Esophagus squamous epithelium (tissue), 5 donors: ENCODE measurements at places on chromosomes 7 and 10.

DNA sequence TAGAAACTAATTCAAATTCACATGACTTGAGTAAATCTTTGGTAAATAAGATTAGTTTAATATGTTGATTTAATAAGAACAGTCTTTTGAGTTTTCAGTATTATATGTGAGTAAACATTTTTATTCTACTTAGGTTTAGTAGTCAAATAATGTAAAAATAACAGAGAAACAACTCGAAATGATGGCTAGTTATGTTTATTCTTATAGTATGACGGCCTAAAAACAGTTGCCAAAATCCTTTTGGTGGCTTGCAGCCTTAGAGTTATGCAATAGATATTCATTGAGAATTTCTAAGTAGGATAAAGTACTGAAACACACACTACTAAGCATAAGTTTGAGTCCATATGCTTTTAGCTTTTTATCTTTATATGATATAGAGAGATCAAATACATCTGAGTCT is 184.8 kb downstream of the GNAI1 start:
- H3K27me3 ChIP-seq = no peaks in the 10 kb centered on the region
- DNase-seq = no peak
- no peak overlapping the region for H3K27ac ChIP-seq
- H3K4me1 ChIP-seq = no peaks in the 10 kb centered on the region
- no peaks in the 10 kb centered on the region for H3K36me3 ChIP-seq
- no peak overlapping the region for H3K4me3 ChIP-seq

DNA sequence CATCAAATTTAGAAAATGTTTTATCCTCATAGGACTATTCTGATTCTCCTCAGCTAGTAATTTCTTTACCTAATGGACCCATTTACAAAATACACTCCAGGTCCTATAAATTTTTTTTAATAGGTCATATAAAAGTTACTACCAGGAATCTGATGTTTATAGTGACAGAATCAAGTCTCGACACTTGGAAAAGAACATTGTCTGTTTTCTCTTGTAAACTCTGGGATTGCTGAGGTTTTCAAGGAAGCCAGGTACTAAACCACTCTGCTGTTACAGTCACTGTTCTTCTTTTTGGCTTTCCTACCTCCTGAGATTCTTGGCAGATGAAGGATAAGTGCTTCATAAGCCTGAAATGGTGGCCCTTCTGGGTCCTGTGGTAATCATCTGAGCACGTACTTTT is 493.1 kb downstream of the AUTS2 start:
- no peak overlapping the region for H3K27ac ChIP-seq
- no peaks in the 10 kb centered on the region for H3K36me3 ChIP-seq
- no peak overlapping the region for H3K4me3 ChIP-seq
- no peaks in the 10 kb centered on the region for H3K27me3 ChIP-seq

DNA sequence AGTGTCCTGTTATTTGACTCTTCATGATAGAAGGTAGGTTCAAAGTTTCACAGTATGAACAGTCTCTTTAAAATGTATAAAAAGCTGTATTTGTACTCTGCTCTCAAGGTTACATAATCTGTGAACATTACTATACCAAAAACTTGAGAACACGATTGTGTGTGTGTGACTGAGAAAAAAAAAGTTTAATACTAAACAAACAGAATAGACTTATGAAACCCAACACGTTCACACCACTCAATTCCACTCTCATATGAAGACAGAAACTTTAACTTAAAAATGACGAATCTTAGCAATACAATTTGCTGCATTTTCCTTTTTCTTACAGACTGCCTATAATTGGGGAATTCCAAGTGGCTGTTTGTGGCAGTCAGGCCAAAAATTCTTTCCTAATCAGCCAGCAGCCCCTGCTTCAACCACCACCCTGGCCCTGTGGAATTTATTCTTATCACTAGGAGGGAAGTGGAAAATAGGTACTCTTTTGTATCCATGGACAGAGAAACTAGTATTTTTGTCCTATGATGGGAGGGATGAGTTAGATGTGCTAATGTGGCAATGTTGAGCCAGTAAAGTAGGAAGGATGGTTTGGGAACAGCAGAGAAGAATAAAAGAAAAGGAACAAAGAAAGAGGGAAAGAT is 42.8 kb downstream of the MINDY3 start:
- H3K4me3 ChIP-seq = no peak overlapping the region
- no peaks in the 10 kb centered on the region for H3K36me3 ChIP-seq
- no peak overlapping the region for H3K27ac ChIP-seq
- H3K27me3 ChIP-seq = no peaks in the 10 kb centered on the region
- DNase-seq = no peak

GRCh38 chr7:56121440-56121839 is 5.2 kb upstream of the NUPR2 start:
- no peaks in the 10 kb centered on the region for H3K36me3 ChIP-seq
- no peak overlapping the region for H3K27ac ChIP-seq
- peaks cover under 1% of the 10 kb centered on the region for H3K4me1 ChIP-seq
- no peak overlapping the region for H3K4me3 ChIP-seq
- H3K27me3 ChIP-seq = no peaks in the 10 kb centered on the region

- H3K4me3 ChIP-seq = no peak overlapping the region
- no peak for DNase-seq
- no peaks in the 10 kb centered on the region for H3K27me3 ChIP-seq
These were observed 81.6 kb downstream of the UNCX start for GRCh38 chr7:1314021-1314907.

GRCh38 chr7:138727336-138728099 is 26.4 kb upstream of the SVOPL start:
- H3K4me1 ChIP-seq = no peaks in the 10 kb centered on the region
- no peak overlapping the region for H3K4me3 ChIP-seq
- no peak for DNase-seq
- peak overlapping the region; percentile 35 for H3K27ac ChIP-seq
- no peaks in the 10 kb centered on the region for H3K36me3 ChIP-seq
- no peaks in the 10 kb centered on the region for H3K27me3 ChIP-seq

DNA sequence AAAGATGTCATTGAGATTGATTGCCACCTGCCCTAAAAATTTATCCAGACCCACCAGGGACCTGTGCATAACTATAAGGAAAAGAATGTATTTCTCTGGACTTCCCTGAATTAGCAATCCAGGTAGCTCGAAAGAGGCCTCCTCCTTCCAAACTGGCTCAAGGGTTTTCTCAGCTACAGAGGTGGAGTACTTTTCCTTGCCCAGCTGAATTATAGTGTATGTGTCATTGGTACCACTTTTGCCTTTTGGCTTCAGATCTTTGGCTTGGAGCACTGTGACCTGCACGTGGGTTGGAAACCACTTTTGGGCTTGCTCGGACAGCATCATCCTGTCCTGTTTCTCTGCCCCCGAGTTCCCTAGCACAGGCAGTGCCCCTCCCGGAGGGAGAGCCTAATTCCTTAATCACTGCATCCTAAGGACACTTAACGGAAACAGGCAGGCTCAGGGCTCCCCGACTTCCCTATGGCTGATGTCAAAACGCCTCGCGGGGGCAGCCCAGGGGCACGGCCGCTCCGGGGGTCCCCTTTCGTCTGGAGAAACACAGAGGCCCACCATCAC is 825 bp downstream of the RAB11FIP2 start:
- H3K4me3 ChIP-seq = peak overlapping the region; percentile 64
- H3K4me1 ChIP-seq = no peaks in the 10 kb centered on the region
- H3K27ac ChIP-seq = peak overlapping the region; percentile 95
- no peaks in the 10 kb centered on the region for H3K27me3 ChIP-seq

DNA sequence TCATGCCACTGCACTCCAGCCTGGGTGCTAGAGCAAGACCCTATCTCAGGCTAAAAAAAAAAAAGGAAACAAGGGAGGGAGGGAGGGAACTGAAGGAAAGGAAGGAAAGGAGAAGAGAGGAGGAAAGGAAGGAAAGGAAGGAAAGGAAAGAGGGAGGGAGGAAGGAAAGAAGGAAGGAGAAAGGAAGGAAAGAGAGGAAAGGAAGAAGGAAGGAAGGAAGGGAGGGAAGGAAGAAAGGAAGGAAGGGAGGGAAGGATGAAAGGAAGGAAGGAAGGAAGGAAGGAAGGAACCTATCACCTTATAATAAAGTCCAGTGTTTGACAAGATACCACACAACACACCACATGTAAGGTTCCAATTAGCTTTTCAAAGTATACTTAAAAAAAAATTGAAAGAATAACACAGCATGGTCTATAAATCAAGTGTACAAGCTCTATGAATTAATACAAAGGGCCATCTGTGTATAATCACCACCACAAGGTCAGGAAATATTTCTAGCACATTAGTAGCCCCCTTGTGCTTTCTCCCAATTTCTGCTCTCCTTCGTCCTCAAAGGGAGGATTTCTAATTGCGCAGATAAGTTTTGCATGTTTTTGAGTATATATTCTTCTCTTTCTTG is 26.4 kb downstream of the RNF216 start:
- peaks cover 16% of the 10 kb centered on the region for H3K36me3 ChIP-seq
- no peak for DNase-seq
- H3K4me1 ChIP-seq = no peaks in the 10 kb centered on the region
- H3K27me3 ChIP-seq = no peaks in the 10 kb centered on the region
- no peak overlapping the region for H3K27ac ChIP-seq

GRCh38 chr7:28389504-28390395 is 22.6 kb upstream of the CREB5 start:
- H3K27ac ChIP-seq = peak overlapping the region; percentile 31
- H3K36me3 ChIP-seq = no peaks in the 10 kb centered on the region
- DNase-seq = no peak
- no peaks in the 10 kb centered on the region for H3K27me3 ChIP-seq
- H3K4me3 ChIP-seq = peak overlapping the region; percentile 46

- H3K4me3 ChIP-seq = no peak overlapping the region
- no peaks in the 10 kb centered on the region for H3K27me3 ChIP-seq
- peaks cover 14% of the 10 kb centered on the region for H3K36me3 ChIP-seq
- DNase-seq = no peak
These were observed 34.6 kb downstream of the TRIM8 start for GRCh38 chr10:102678842-102679289.

- H3K27me3 ChIP-seq = no peaks in the 10 kb centered on the region
- H3K27ac ChIP-seq = no peak overlapping the region
- DNase-seq = no peak
- H3K36me3 ChIP-seq = no peaks in the 10 kb centered on the region
These were observed 85.5 kb downstream of the SEMA3D start for GRCh38 chr7:85101347-85101746.

- peak overlapping the region; percentile 71 for H3K4me3 ChIP-seq
- H3K27me3 ChIP-seq = peaks cover 7% of the 10 kb centered on the region
- no peaks in the 10 kb centered on the region for H3K36me3 ChIP-seq
- no peak overlapping the region for H3K27ac ChIP-seq
These were observed 4.8 kb downstream of the ELOVL3 start for GRCh38 chr10:102230861-102231356.

DNA sequence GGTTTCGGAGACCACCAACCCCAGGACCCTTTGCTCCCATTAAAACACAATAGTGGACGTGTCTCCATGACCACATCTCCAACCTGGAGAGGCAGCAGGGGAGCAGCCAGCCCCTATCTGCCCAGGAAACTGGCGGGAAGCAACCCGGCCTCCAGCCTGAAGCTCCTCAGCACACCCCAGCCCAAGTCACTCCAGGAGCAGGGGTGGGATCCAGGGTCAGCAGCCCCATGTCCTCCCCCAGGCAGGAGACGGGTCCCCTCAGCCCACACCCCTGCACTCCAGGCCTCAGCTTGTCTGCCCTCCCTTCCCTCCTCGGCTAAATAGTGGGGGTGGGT is 601 bp downstream of the ADAM8 start:
- DNase-seq = no peak
- H3K4me3 ChIP-seq = peak overlapping the region; percentile 25
- H3K36me3 ChIP-seq = no peaks in the 10 kb centered on the region
- H3K27me3 ChIP-seq = peaks cover 39% of the 10 kb centered on the region

DNA sequence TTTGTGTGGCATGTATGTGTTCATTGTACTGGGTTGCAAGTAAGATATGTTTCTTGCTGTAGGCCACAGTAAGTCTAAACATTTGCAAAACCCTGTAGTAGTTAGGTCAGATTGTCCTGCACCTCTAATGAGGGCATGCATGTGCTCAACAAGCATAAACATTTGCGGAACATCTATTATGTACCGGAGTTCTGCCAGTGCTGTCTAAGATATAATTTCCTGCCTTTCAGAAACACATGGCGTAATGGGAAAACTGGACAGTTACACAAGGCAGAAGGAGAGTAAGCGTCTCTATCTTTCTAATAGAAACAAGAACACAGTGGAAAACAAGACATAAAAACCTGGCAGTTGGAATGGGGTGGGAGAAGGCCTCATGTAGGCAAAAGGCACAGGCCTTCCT is 2.8 kb downstream of the ABCB8 start:
- H3K36me3 ChIP-seq = peaks cover 52% of the 10 kb centered on the region
- no peaks in the 10 kb centered on the region for H3K27me3 ChIP-seq
- no peak overlapping the region for H3K4me3 ChIP-seq
- H3K27ac ChIP-seq = no peak overlapping the region
- peaks cover 15% of the 10 kb centered on the region for H3K4me1 ChIP-seq

DNA sequence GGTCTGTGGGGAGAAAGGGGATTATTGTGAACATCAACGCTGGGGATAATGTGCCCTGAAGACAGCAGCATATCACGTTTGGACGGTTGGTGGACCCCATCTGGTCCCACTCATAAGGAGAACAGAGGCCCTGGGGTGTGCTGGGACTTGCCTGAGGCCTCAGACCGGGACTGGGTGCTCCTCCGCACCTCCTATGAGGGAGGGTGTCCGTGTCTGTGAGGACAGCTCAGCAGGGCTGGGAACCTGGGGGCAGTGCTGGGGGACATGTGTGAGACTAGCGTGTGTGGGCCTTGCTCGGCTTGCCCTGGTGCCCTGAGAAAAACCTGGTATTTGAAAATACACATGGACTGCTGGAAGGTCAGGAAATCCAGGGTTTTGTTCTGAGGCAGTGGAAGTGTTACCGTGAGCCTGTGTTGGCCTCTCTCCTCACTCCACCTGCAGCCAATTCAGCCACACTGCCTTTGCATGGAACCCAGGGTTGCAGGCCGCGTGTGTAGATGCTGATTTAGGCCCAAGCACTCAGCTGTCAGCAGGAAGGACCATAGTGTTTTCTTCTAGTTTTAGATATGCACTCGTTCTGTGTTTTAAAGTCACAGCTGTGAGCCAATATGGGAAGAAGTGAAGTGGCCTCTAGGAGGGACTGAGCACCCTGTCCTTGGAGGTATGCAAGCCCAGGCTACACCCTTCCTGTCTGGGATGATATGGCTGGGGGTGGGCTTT is 13.4 kb upstream of the SH2D4B start:
- no peaks in the 10 kb centered on the region for H3K36me3 ChIP-seq
- no peak for DNase-seq
- H3K4me1 ChIP-seq = peaks cover 6% of the 10 kb centered on the region
- H3K4me3 ChIP-seq = no peak overlapping the region

DNA sequence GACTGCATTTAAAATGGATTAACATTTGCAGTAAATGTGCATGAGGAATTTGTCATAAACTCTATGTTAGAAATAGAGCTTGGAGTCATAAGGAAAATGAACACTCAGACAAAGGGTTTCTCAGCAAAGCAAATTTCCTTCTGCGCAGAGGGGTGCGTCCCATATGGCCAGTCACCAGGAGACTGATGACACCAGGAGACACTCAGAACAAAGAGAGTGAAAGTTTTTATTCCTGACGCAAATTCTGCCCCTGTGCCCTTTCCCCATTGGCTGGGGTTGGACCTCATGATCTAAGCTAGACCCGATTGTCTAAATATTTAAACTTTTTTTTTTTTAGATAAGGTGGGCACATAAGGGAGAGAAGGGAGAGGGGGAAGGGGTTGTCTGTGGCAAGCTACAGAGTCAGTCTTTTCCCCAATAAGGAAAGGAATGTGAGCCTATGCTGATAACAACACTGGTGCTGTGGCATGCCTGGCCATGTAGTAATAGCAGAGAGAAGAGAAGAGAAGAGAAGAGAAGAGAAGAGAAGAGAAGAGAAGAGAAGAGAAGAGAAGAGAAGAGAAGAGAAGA is 202.0 kb downstream of the POM121L12 start:
- no peak for DNase-seq
- H3K36me3 ChIP-seq = no peaks in the 10 kb centered on the region
- H3K27me3 ChIP-seq = no peaks in the 10 kb centered on the region
- H3K4me3 ChIP-seq = no peak overlapping the region
